Amygdala (tissue), 56 donors: ENCODE measurements at places on chromosomes 3 and 15.

DNA sequence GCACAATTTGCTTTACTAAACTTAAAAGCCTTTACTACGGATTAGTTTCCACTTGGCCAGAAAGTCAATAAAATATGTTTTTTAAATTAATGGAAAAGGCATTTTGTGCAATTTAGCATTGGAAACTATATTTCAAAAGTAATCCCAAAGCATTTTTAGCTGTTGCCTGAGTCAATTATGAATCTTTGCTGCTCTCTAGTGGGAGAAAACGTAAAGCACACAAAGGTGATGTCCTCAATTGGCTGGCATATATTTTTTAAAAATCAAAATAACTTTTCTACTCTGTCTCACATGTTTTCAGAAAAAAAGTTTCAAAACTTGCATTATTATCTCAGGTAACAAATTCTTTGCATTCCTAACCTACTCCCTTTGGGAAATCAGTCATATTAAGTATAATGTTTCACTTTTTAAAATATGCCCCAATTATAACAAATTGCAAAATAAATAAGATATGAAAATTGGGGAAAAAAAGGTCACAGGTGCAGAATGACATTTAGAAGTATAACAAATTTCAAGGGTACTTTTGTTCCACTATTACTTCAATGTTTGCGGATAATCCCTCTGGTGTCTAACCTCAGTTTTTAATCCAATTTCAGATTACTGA lies 47.2 kb upstream of the TEX55 start:
- no peak for DNase-seq

DNA sequence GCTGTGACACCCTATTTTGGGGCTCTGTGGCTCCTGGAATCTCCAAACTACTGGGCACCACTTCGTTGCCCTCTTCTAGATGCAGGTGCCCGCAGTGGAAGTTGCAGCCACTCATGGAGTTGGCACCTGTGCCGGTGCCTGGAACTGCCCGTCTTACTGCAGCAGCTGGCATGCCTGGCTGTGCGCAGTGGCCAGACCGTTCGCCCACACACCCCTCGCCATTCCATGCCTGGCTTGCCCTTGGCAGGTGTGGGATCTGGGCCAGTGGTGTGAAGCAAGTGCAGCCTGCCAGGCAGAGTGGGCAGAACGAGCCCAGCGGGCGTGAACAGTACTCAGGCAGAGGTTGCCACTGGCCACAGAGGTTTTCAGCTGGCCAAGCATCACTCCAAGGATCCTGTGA lies 1286.7 kb downstream of the ROBO1 start:
- DNase-seq: no peak

DNA sequence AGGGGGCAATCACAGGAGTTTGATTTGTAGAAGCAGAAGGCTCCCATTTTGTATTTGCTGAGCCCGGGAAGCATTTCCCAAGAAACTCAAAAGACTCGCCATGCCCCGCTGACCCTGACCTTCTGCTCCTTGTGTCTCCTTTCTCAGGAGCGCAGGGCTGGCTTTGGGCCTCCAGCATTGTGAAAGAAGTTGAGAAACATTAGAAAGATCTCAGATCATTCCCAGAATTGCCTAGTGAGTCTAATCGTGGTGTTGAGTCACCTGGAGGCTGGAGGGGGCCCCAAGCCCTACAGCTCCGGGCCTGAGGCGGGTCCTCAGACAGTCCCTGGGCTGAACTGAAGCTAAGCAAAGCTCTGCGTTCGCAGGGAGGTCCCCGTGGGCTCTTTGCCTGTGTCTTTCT lies 10.9 kb upstream of the PIGZ start:
- DNase-seq: no peak

- no peak for DNase-seq
These were observed 413.3 kb downstream of the CNTN6 start for GRCh38 chr3:1506090-1506489.

DNA sequence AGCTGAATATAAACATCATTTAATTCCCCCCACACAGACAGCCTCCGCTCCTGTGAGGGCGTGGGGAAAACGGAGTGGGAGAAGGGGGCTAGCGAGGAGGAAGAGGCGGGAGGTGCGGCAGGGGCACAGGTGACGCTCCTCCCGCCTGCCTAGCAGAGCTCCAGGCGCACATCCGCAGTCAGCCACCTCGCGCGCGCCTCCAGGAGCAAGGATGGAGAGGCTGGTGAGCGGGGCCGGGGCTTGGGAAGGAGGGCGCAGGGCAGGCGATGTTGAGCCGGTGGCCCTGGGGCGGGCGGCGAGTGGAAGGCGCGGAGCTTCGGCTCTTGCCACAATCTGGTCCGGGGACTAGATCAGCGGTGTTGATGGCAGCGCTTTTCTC lies at the start of gene CD200:
Gene CD200, plus strand, starts transcription at position 155 of the 379 bp plus-strand sequence. Its CDS starts 57 bp downstream, at position 212.
- no peak for DNase-seq

DNA sequence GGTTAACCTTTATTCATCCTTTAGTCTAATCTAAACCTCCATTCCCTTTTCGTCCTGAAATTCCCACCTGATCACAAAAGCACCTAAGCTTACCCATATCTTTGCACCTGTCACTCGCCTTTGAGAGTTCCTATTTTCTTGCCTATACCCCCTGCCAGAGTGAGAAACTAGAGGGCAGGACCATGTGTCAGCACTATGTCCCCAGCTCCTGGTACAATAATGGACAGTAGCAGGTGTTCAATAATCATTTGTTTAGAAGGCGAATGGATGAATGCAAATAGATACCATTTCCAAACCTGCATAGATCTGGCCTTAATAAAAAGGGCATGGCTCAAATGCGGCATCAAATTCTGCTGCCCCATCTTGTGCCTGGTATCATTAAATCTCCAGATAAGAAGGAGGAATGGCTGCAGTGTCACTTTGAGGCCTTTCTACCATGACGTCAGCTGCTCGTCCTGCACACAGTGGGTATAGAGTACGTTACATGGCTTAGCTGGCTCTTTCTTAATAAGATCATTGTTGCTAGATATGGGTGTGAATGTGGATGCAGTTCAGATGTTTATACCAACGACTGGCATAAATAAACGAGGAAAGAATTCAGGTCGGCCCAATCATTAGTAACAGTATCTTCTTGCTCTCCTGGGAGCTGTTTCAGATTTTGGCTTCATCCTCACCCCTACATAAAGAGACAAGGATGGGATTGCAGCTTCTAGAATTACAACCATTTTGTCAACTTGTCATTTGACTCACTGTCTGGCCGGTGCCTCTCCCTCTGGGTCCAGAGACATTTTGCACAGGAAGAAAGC lies 148.7 kb downstream of the RORA start:
- no peak for DNase-seq

- no peak for DNase-seq
These were observed 41.3 kb upstream of the MAP4 start for GRCh38 chr3:48057521-48057920.

GRCh38 chr15:78951841-78952238 lies 7.0 kb upstream of the CTSH start:
- no peak for DNase-seq

DNA sequence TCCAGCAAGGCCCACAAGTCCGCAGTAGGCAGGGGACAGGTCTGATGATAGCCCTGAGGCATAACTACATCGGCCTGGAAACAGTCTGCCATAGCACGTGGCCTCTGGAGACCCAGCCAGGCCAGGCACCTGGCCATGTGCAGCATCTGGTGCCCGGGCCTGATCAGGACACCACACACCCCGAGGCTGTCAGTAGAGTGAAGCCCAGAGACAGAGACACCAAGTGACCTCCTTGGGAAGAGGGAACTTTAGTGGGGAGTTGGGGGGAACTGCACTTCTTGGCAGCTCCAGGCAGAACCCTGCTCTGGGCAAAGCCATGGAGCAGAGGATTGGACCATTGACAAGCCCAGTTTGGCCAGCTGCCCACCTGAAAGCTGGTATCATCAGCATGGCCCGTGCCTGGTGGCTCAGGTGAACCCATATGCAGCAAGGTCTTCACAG lies 1.2 kb downstream of the SHISA5 start:
- DNase-seq: peak; percentile 31

DNA sequence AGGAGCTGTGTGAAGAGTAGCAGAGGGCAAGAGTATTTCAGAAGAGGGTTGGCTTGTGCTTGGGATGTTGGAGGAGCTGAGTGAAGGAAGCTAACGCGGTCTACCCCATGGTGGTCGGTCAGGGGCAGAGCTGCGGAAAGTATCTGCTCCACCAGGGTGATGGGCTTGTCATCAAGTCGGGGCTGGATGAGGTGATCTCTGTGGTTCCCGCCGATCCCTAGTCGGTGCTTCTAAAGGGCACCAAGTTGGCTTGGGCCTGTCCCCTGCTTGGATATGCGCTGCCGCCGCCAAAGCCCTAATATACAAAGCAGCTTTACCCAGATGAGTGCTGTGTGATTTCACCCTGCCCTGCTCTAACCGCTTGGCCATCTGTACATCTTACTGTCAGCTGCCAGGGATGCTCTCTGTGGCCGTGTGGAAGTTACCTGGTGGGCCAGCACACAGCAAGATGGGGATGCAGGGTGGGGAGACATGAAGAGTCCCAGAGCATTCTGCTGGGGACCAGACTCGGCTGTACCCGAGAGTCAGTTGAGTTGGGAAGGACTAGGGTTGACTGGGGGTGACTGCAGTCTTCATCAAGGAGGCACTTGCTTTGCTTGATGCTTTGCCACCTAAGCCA lies 226.1 kb upstream of the BHLHE40 start:
- DNase-seq: no peak

- no peak for DNase-seq
These were observed 20.1 kb downstream of the ZDHHC3 start for GRCh38 chr3:44955917-44956316.

- DNase-seq: no peak
These were observed 5.5 kb downstream of the ARHGEF3 start for GRCh38 chr3:56796202-56796601.

- DNase-seq: no peak
These were observed 20.6 kb upstream of the GOLIM4 start for GRCh38 chr3:168116279-168116678.

DNA sequence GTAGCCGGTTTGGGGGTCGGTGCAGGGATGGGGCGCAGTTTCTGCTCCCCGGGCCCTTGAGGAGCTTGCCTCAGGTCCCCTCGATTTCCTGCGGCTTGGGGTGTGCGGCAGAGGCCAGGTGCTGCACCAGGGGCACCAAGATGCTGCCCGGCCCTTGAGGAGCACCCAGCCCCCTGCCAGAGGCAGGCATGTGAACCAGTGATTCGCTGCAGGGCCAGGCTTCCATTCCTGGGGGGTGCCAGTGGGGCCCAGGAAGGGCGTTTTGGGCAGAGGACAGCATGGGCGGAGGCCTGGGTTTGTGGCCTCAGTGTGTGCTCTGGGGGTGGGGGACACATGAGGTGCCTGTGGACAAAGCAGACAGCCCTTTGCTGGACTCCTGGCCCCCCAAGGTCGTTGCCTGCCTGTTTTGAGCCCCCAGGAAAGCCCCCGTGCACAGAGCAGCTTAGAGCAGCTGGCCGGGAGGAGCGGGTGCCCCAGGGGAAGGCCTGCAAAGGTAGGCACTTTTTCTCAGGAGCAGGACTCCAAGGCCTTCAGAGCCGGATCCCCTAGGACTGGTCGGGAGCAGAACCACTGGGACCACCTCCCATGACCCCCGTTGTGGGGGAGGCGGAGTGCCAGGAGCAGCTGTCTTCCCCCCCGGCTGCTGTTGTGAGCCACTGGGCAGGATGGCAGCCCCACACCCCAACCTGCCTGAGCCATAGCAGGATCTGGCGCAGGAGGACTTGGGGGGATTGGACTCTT lies 1.6 kb downstream of the PLXNA1 start:
- DNase-seq: no peak

GRCh38 chr15:65767895-65768294 lies 24.2 kb downstream of the DENND4A start:
- no peak for DNase-seq

DNA sequence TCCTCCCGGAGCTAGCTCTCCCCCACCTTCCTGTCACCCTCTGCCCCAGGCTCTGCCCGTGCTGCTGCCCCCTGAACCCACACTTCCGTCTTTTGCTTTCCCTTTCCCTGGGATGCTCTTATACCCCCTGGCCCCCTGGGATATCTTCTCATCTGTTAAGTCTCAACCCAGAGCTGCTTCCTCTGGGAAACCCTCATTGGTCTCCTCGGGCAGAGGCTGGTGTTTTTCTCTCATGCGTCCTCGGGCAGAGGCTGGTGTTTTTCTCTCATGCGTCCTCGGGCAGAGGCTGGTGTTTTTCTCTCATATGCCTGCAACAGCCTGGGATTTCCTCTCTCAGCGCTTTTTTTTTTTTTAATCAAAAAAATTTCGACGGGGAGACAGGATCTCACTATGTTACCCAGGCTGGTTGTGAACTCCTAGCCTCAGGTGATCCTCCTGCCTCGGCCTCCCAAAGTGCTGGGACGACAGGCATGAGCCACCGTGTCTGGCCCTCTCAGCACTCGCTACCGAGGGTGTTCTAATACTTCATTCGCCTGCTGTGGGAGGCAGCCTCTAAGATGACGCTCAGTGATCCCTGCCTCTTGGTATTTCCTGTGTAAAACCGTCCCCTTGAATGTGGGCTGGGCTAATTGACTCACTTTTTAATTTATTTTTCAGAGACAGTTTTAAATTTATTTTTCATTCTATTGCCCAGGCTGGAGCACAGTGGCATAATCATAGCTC lies 62.7 kb upstream of the TFRC start:
- DNase-seq: no peak

DNA sequence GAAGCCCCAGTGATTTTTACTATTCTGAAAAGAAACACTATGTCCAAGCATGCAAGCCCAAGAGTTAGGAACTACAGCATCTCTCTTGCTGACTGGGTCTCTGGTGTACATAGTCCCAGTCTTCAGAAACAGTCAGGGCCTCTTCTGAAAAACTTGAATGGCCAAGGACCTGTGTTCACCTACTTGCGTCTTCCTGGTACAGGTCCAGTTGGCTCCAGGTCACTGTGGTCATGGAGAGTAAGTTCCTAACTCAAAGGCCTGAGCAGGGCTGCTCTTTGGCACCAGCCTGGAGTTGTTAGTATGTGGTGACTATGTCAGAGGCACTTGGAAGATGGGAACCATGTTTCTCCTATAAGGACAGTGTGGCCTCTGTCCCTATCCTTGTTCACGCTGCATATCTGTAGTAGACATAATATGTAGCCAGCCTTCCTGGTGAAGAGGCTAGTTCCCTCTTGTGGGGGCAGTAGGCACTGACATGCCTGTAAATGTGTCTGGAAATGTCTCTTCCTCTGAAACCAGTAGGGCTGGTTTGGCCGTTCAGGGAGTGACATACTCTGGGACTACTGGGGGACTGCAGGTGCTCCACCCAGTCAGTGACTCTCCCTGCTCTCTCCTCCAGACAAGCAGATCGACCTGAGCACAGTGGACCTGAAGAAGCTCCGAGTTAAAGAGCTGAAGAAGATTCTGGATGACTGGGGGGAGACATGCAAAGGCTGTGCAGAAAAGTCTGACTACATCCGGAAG lies 2.6 kb upstream of the RBM15B start:
- no peak for DNase-seq

- DNase-seq: no peak
These were observed 104.2 kb downstream of the OXSM start for GRCh38 chr3:25894101-25894500.

DNA sequence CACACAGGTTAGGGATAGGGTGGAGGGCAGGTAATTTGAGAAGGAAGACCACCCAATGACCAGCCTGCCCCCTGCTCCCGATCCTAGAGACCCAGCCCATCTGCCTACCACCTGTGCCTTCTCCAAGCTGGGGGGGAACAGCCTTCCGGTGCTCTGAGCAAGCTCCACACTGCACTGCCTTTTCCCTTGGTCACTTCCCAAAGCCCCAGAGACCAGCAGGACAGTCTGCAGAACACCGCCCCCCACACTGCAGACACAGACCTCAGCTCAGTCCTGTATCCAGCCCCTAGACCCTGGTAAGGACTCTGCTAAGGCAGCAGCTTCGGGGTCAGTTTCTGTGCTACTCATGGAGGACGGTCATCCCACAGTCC lies 156.9 kb downstream of the MEGF11 start:
- no peak for DNase-seq

GRCh38 chr3:163384383-163384782 lies 1693.9 kb downstream of the SI start:
- DNase-seq: no peak
